ENCODE measurements at places on chromosomes 5 and 9. TPM values are rescaled to one million over a fixed set of nuclear protein-coding genes. Genes with fewer than 3 reads are reported as not detected.

- no peak for DNase-seq
Measured at GRCh38 chr9:10999646-11000045, 386.8 kb upstream of the PTPRD start.

DNA sequence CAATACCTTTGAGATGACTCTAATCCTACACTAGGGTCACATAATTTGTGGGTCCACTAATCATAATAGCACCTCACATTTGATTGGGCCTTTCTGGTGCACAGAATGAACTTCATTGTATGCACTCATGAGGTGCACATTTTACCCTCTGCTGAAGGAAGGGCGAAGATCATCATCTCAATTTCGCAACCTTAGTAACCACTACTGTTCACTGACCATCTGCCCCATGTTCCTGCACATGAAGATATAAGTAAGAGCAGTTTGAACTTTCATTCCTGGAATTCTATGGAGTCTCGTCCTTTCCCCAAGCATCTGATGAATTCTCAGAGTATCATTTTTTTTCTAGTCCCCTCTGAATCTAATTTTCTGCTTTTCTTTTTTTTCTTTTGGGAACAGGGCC lies 21.2 kb downstream of the GAS1 start:
- no peak for DNase-seq

- no peak for DNase-seq
Measured at GRCh38 chr5:41193456-41194205, 19.7 kb downstream of the C6 start.

- DNase-seq: no peak
Measured at GRCh38 chr5:93930098-93930497, 188.7 kb upstream of the POU5F2 start.

DNA sequence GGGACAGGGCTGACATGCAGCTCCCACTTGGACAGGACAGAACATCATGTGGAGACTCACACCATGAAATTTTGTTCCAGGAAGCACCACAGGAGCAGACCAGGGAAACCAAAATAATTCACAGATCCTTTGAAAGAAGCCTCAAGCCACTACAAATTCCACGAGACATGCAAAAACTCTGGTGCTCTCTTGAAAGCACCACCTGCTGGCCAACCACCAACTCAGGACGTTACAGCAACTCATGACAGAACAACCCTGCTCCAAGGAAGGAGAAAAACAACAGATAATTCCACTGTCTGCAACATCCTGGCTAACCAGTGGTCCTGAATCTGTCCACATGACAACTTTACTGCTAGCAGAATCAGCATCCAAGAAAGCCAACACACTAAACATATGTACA lies 516.0 kb downstream of the SPATA31D1 start:
- no peak for DNase-seq

DNA sequence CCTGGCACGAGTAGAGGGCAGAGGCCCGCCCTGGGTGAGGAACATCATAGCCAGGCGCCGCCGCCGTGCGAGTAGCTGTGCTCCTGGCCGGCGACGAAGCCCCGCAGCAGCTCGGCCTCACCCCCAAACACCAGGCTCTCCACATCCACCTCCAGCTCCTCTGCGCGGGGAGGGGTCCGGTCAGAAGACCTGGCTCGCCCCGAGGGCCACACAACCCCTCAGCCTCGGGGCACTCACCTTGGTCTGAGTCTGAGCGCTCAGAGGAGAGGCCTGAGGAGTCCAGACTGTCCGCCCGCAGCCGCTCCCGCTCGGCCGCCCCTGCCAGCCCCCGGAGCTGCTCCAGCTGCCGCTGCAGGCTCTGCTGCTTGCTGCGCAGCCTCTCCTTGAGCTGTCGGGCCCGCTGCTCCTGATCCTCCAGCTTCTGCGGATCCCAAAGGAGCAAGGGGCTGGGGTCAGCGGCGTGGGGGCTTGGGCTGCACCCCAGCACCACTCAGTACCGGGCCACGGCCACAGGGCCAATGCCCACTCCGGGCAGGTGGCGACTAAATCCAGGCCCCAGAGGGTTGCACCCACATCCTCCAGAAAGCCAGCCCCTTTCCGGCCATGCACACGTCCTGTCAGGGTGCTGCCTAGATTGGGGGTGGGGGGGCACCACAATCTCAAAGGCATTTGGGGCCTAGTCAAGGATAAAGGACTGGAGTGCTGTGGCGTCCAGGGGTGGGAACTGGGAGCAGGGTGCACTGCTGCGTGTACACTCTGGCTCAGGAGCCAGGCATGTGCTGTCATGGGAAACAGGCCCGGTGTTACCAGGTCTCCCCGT lies 3.9 kb downstream of the MXD3 start:
- no peak for DNase-seq

DNA sequence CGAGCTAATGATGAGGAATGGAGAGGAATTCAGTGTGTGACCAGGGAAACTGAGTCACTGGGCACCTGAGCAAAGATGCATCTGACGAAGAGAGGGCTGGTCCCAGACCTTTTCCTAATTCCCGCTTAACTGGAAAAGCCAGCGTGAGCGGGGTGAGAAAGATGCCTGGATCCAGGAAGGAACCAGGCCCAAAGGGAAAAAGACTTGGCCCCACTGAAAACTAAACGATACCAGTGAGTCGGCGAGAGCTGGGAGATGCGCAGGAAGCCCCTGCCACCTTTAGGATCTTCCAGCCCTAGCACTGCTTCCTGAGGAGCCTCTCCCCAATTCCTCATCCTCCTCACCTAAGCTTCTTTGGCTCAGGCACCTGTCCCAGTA lies 499 bp upstream of the FCHSD1 start:
- no peak for DNase-seq

AGPAT2 gene
- 38.5 TPM for total RNA-seq

TSSK1B gene
- total RNA-seq: not detected

UBE2QL1 gene
- not detected for total RNA-seq

SLC6A7 gene
- total RNA-seq: not detected

IRF1 gene
- total RNA-seq: 7.3 TPM

NFX1 gene
- 51.4 TPM for total RNA-seq

Data from Karpas-422 (cell line).